A673 (cell line): ENCODE measurements at places on chromosomes 16 and 17.

DNA sequence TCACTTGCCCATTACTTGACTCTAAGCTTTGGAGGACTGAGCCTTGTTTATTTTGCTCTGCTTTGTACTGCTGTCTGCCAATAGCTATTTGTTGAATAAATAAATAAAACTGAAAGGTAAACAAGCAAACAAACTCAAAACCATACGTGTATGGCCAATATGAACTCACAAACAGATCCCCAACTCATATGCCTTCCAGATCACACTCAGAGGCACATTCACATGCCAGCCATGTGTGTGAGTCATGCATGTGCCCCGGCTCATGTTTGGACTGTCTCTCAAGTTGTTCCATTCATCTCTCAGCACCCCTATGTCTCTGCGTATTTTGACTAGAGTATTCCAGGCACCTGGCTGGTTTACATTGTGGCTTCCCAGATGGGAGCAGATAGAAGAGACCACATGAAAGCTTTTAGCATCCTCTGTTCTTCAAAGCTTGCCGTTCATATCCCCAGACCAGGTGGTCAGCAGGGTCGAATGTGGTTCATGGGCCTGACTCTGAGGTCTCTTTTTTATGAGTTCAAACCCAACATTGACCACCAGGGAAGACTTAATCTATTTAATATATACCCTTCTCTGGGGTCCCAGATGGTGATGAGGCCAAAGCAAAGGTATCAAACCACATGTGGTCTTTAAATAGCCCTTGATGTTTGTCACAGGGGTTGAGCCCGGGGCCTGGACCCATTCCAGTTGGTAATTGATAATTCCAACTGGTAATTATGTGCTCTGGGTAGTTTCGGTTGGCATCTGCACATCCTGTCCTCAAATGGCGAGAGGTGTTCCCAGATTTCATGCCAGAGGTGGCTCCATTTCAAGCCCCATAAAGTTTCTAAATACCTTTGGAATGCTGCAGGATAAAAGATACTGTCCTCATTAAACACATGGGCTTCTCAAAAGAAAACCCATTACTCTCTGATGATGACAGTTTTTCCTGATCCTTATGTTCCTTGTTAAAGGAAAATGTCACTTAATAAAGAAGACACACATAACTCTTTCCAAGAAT is 287.3 kb upstream of the MAF start:
- no peak overlapping the region for H3K4me3 ChIP-seq
- H3K27me3 ChIP-seq = no peaks in the 10 kb centered on the region
- no peaks in the 10 kb centered on the region for H3K36me3 ChIP-seq
- H3K27ac ChIP-seq = no peak overlapping the region
- DNase-seq = no peak

- no peak overlapping the region for H3K4me3 ChIP-seq
- no peak overlapping the region for H3K27ac ChIP-seq
- H3K27me3 ChIP-seq = no peaks in the 10 kb centered on the region
- DNase-seq = peak; percentile 12
- H3K4me1 ChIP-seq = no peaks in the 10 kb centered on the region
Observed at GRCh38 chr17:58969156-58969555, 137.5 kb downstream of the TRIM37 start.

DNA sequence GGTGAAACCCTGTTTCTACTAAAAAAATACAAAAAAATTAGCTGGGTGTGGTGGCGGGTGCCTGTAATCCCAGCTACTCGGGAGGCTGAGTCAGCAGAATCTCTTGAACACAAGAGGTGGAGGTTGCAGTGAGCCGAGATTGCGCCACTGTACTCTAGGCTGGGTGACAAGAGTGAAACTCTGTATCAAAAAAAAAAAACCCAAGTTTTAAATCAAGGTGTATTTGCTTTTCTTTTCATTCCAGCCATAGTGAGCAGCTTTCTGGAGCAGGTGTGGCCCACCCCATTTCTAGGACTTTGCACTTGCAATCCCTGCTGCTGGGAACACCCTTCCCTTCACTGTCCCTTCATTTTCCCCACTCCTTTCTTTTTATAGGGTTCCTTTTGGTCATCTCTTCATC is 28.8 kb downstream of the TMEM238L start:
- H3K4me1 ChIP-seq = peaks cover 12% of the 10 kb centered on the region
- H3K27me3 ChIP-seq = peaks cover 76% of the 10 kb centered on the region
- no peak for DNase-seq
- no peak overlapping the region for H3K27ac ChIP-seq
- no peaks in the 10 kb centered on the region for H3K36me3 ChIP-seq

DNA sequence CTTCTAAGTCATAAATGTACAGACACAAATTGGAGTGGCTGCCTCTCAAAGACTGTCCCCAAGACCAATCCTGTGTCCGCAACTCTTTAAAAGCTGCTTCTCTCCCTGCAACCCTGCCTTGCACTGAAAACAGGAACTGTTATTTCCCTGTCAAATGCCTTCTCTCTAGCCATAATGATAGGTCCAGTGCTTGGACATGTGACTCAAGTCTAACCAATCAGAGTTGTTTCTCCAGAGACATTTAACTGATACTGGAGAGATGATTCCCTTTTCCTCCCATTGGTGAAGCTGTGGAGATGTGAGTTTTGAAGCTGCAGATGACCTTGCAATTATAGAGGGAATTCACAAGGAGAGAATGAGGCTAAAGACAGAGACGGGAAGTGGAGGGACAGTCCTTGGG is 253.3 kb upstream of the CDH5 start:
- no peak overlapping the region for H3K4me3 ChIP-seq
- H3K27ac ChIP-seq = no peak overlapping the region
- no peak for DNase-seq
- no peaks in the 10 kb centered on the region for H3K36me3 ChIP-seq
